Fibroblast of lung (primary cell): ENCODE measurements at places on chromosomes 1 and 21.

DNA sequence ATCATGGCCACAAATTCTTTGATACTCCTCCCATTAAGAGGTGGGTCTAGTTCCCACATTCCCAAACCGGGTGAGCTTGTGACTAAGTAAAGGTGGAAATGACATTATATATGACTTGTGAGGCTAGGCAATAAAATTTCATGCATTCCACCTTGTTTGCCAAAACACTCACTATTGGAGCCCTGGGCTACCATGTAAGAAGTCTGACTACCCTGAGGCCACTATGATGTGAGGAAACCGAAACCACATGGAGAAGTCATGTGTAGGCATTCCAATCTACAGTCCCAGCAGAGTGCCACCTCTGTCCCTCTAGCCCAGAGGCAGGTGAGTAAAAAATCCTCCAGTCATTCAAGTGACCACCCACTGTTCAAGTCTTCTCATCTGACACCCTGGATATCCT lies 17.9 kb upstream of the SMG7 start:
- H3K36me3 ChIP-seq = no peaks in the 10 kb centered on the region
- H3K27me3 ChIP-seq = peaks cover 5% of the 10 kb centered on the region
- no peak overlapping the region for H3K4me3 ChIP-seq

DNA sequence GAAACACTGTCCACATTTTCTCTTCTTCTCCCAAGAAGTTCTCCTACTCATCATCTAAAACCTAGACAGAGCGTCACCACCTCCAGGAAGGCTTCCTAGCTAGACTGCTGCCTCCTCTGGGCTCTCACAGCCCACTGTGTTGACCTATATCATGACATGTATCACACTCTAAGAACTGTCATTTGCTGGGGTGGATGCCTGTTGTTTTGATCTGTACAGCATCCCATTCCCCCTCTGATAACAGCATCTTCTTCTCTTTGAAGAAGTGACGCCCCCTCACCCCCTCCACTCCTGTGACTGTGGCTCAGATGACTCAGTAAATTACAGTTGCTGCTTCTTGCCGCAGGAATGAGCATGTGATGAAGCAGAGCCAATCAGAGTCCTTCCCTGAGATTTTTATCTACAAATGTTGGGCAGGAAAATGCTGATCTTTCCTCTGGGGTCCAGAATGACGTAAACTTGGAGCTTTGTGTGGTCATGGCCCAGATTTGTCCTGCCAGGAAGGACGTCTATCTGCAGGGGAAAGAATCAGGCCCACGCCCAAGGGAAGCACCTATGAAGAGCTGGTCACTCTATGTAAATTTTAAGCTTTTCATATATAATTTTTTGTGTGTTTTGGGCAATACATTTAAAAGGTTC lies 28.0 kb upstream of the FOXO6 start:
- H3K4me1 ChIP-seq = no peaks in the 10 kb centered on the region
- no peaks in the 10 kb centered on the region for H3K36me3 ChIP-seq
- no peaks in the 10 kb centered on the region for H3K27me3 ChIP-seq
- DNase-seq = peak; percentile 36
- no peak overlapping the region for H3K27ac ChIP-seq
- H3K4me3 ChIP-seq = no peak overlapping the region

DNA sequence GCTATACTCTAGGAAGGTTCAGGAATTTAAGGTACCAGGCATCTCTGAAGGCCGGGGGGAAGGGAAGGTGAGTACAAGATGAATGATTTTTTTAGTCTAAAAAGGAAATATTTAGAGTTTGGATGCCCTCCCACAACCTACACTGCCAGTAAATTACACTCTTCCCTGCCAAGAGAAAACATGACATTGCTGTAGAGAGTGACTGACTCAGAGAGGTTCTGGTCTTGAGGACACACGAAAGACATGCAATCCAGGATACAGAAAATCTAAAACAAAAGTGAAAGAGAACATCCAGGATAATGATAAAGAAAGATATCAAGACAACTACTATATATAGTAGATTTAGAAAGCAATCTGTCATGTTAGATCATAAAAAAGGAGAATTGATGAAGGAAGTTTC lies 200.5 kb downstream of the TYW3 start:
- H3K27ac ChIP-seq = no peak overlapping the region
- H3K4me3 ChIP-seq = no peak overlapping the region

- DNase-seq = peak; percentile 69
- no peaks in the 10 kb centered on the region for H3K36me3 ChIP-seq
These were observed 24.8 kb upstream of the THEM4 start for GRCh38 chr1:151934048-151934493.

DNA sequence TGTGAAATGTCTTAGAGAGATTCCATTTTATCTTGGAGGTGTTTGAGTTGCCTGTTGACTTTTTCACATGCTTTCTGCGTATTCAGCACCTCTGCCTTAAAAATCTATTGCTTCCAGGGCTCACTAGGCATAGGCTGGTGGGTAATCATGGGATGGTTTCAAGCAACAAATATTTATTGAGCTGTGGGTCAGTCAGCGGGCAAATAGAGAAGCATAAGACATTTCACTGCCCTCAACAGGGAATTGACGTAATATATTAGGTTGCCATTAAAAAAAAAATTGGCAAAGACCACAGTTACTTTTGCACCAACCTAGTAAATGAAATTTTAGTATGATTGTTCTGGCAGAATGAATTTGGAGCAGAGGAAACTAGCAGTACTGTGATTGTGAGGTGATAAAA lies 44.3 kb upstream of the NBL1 start:
- peaks cover 2% of the 10 kb centered on the region for H3K4me1 ChIP-seq
- no peak overlapping the region for H3K27ac ChIP-seq
- DNase-seq = no peak
- no peak overlapping the region for H3K4me3 ChIP-seq

DNA sequence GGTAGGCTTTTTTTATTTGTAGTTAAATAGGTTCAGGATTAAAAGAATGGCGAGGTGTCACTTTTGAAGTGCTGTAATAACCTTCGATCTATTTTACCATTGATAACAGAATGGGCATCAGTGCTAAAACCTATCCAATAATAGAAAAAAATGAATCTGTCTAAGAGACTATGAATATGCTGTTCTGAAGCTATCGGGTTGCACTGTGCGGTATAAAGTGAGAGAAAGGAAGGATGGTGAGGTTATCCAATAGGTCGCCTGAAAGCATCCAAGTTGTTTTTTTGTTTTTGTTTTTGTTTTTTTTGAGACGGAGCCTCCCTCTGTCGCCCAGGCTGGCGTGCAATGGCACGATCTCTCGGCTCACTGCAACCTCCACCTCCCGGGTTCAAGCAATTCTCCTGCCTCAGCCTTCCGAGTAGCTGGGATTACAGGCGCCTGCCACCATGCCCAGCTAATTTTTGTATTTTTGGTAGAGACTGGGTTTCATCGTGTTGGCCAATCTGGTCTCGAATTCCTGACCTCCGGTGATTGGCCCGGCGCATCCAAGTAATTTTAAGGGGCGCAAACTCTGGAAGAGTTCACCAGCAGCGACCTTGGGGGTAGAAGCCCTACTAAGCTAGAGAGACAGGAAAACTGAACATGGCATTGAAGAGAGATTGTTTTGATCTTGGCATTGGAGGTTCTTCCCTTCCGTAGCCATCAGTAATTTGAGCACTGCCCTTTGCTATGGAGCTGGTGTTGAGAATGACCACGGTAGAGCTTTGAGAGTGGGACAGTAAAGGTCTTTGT lies 8.7 kb upstream of the MDM4 start:
- H3K27me3 ChIP-seq = no peaks in the 10 kb centered on the region
- H3K36me3 ChIP-seq = no peaks in the 10 kb centered on the region
- H3K4me1 ChIP-seq = peaks cover 4% of the 10 kb centered on the region

DNA sequence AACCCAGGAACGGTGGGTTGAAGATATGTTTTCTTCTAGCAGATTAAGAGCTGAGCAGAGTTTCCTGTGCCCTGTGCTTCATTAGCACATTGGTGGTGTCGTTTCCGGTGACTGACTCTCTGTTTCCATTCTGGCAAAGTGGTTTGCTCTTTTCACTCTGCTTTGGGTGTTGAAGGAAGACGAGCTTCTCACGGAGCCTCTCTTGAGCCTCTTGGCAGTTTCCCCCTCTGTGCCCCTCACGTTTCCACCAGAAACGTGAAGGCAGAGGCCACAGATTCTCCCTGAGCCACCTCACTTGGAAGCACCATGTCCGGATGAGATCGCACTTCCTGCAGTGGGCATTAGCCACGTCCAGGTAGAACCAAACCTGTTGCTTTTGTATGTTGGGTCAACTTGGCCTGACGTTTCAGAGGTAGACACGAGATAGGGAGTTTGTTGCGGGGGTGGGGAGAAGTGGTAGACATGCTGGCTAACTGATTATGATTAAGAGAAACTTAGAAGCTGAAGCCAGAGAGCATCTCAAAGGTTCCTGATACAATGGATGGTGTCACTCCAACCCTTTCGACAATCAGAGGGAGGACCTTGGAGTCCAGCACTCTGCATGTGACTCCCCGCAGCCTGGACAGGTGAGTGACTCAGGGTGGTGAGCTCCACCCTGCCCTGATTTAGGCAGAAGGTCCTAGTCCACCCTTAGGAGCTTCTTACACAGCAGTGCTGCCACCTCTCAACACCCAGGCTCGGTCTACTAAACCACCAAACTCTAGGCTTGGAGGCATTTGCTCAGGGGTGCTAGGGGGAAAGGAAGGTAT lies at the start of gene LAX1:
Gene LAX1 (plus strand): TSS at position 155 of the 809 bp plus-strand sequence. CDS start 383 bp downstream, at position 538.
- H3K27me3 ChIP-seq = peaks cover 3% of the 10 kb centered on the region
- no peaks in the 10 kb centered on the region for H3K36me3 ChIP-seq

DNA sequence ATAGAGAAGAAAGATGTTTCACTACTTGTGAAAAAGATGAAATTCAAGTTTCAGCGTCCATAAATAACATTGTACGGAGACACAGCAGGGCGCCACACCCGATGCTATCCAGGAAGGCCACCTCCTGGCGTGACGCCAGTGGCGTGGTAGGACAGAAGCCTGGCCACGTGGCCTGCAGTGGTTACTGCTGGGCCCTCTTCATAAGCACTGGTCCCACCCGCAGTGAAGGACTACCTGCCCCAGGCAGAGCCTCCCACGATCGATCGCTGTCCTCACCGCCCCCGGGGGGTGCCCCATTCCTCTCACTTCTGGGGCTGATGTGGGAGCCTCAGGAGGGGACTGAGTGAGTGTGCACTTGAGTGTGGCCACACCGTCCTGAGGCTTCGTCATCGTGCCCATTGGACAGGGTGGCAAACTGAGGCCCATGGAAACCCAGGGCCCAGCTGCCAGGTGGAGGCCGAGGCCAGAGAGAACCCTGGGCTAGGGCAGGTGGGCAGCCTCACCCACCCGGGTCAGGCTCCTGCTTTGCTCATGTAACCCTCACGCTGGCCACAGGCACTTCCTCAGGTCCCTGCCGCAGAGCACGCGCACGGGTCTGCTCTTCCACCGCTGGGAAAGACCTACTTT lies 11.7 kb upstream of the HES5 start:
- H3K4me3 ChIP-seq = no peak overlapping the region
- H3K27me3 ChIP-seq = no peaks in the 10 kb centered on the region
- peaks cover 2% of the 10 kb centered on the region for H3K4me1 ChIP-seq
- DNase-seq = no peak
- H3K36me3 ChIP-seq = no peaks in the 10 kb centered on the region
- H3K27ac ChIP-seq = no peak overlapping the region

- DNase-seq = no peak
- peaks cover 9% of the 10 kb centered on the region for H3K4me1 ChIP-seq
- H3K36me3 ChIP-seq = peaks cover 7% of the 10 kb centered on the region
These were observed 7.6 kb upstream of the INPP5B start for GRCh38 chr1:37954316-37954971.

GRCh38 chr1:98098473-98098872 lies 177.6 kb upstream of the DPYD start:
- H3K27me3 ChIP-seq = no peaks in the 10 kb centered on the region
- DNase-seq = no peak
- no peaks in the 10 kb centered on the region for H3K36me3 ChIP-seq
- peaks cover 2% of the 10 kb centered on the region for H3K4me1 ChIP-seq
- H3K27ac ChIP-seq = no peak overlapping the region
- no peak overlapping the region for H3K4me3 ChIP-seq

DNA sequence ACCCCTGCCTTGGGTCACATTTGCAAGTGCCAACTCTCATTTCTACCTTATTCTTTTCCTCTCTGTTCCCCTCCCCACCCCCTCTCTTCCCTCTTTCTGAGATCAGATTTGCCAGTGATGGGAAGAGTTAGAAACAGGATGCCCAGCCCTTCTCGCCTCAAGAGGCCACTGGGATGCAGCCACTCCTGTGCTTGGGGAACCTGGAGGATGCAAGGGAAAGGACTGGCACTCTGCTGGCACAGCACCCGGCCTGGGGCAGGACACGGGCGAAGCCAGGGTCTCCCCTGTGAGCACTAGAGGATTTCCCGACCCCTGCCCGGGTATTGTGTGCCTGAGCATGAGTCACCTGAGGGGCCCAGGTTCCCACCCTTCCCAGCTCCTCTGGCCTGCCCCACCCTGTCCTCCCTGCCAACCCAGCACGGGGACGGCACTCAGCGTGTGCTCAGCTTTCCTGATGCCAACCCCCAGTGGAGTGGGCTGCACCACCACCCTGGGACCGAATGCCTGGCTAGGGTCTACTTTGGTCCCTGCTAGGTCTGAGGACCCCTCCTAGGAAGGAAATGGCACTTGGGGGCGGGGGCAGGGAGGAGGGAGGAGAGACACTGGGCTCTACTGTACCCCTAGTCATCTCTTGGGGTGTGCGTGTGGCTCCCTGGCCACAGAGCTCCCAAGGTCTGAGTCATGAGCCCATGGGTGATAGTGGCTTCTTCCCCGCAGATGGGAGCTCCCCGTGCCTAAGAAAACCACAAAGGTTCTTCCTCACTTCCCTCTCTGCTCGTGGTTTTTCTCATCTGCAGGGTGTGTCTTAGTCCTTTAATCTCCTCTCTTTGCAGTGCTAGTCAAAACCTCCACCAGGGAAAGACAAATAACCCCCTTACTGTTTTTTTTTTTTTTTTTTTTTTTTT lies 12.4 kb downstream of the LMNA start:
- peak overlapping the region; percentile 99 for H3K27ac ChIP-seq
- no peak overlapping the region for H3K4me3 ChIP-seq
- peaks cover 51% of the 10 kb centered on the region for H3K4me1 ChIP-seq
- peak; percentile 97 for DNase-seq
- H3K27me3 ChIP-seq = no peaks in the 10 kb centered on the region

- H3K27ac ChIP-seq = no peak overlapping the region
- no peaks in the 10 kb centered on the region for H3K4me1 ChIP-seq
- no peak overlapping the region for H3K4me3 ChIP-seq
- DNase-seq = no peak
These were observed 66.2 kb upstream of the KCNK1 start for GRCh38 chr1:233547726-233548125.

- no peak overlapping the region for H3K4me3 ChIP-seq
- H3K36me3 ChIP-seq = no peaks in the 10 kb centered on the region
- no peak overlapping the region for H3K27ac ChIP-seq
- H3K4me1 ChIP-seq = peaks cover 17% of the 10 kb centered on the region
- H3K27me3 ChIP-seq = no peaks in the 10 kb centered on the region
These were observed 5.2 kb downstream of the GJC2 start for GRCh38 chr1:228154670-228155571.

DNA sequence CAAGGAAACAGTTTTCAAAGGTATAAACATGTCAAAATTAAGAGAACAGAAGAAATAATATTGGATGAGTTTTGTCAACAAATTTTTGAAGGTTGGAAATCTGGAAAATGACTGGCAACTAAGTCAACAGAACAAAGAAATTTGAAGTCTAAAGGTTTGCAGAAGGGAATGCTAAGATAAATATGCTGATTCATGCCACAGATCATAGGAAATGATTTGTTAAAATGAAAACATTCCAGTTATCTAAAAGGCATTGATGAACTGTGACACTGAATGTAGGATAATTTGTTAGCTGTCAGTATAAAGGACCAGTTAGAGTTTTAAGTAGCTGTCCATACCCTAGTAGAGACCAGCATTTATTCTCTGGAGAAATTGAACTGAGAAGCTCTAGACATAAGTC lies 157.9 kb upstream of the CHRM3 start:
- H3K4me1 ChIP-seq = no peaks in the 10 kb centered on the region
- DNase-seq = no peak
- no peaks in the 10 kb centered on the region for H3K27me3 ChIP-seq
- H3K4me3 ChIP-seq = no peak overlapping the region
- H3K27ac ChIP-seq = no peak overlapping the region
